ENCODE measurements at places on chromosomes 13 and 19.

DNA sequence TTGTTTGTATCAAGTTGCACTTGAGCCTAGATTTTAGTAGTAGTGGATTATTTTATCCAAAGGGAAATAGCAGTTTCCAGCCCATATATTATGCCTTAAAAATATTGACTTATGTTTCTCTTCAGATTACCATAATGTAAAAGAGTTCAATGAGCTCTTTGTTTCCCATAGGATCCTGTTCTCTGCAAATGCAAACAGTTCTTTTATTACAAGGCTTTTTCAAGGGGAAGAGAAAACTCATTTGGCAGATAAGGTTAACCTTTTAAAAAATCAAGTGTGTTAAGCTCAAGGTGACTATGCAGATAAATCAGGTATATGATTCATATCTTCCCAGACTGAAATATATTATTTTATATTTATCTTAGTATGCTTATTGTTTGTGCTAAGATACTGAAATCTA, 961.2 kb upstream of the SPRY2 start:
- no peak for DNase-seq

- no peak for DNase-seq
Observed at GRCh38 chr13:29859971-29860370, 9.6 kb upstream of the UBL3 start.

DNA sequence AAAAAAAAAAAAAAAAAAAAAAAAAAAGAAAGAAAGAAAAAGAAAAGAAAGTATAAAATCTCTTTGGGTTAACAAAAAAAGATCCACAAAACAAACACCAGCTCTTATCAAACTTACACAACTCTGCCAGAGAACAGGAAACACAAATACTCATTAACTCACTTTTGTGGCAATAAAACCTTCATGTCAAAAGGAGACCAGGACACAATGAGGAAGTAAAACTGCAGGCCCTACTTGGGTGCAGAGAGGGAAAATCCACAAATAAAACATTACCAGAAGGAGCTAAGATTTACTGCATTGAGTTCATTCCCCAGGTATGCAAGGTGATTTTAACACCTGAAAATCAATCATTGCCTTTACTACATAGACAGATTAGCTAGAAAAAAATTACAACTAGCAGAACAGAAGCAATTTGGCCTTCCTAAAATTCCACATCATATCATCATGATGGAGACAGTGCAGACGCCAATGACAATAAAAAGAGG, 9.6 kb upstream of the CEACAM5 start:
- DNase-seq, result no peak

GRCh38 chr19:41249707-41250423, 14.3 kb upstream of the HNRNPUL1 start:
- DNase-seq, result no peak

DNA sequence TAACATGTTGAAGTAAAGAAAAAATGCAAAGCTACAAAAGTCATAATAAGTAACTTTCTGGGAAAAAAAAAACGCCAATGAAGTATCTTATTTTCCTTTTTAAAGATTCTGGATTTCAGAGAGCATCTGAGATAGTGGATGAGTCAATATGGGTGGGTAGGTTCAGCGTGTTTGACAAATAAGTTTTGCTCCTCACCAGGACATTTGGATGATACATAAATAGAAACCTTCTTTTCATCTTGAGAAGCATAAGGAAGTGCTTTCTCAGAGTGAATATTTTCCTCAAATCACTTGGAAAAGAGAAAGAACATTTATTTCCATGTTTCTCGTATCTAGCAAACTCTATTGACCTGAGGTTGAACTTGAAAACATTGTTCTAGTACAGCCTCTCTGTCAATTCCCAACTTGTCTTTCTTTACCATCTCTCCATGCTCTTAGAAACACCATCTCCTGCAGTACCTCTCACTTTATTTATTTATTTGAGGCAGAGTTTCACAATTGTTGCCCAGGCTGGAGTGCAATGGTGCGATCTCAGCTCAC, 463.2 kb downstream of the KLF5 start:
- no peak for DNase-seq

DNA sequence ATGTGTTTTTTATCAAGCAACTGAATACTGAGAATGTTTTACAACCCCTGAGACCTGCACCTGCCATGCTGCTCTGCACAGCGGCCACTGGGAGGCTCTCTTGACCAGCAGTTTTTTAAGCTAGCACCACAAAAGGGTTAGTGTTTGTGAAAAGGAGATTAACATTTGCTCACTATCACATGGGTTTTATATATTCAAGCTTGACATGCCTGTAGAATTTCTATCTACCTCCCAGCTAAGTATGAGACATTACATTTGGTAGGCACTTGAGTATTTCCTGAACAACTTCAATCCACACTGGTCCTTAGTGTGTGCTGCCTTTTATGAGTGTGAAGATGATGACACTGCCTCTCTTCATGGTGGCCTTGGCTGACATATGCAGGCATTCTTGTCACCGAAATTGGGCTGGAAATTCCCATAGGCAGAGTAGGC, 1238.9 kb downstream of the UQCRFS1 start:
- DNase-seq, result peak; percentile 15

DNA sequence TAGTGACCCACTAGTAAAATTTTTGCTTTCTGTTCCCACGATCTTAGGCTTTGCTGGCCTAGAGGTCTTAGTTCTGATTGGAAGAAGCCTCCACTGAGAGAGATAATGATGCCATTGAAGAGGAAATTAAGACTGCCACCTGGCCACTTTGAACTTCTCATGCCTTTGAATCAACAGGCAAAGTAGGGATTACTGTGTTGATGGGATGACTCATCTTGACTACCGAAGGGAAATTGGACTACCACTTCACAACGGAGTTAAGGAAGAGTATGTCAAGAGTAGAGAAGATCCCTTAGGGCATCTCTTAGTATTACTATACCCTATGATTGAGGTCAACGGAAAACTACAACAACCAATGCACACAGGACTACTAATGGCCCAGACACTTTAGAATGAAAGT, 12.7 kb upstream of the FREM2 start:
- no peak for DNase-seq

DNA sequence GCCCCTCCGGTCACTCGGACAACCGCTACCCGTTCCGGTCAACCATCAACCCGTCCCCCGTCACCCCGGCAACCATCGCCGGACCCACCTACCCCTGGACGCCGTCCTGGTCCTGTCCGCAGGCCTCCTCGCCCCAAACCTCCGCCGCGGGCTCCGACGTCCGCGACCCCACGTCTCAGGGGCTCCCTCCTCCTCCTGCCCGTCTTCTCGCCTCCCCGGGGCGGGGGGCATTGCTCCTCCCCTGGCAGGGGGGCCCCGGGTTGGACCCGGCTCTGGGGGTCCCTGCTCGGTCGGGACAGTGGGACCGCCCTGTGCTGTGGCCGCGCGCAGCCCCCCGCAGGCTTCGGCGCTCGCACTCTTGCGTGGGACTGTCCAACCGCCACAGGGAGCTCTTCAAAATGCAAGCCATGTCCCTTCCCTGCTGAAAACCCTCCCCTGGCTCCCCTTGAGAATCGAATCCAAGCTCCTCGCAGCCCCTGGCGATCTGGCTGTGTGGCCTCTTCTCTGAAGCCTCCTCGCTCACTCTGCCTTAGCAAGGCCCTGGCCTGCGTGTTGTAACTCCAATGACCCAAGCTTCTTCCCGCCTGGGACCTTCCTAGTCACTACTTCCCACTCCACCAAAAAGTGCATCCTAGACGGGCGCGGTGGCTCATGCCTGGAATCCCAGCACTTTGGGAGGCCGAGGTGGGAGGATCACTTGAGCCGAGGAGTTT, 8.4 kb downstream of the EPHX3 start:
- DNase-seq, result peak; percentile 43

GRCh38 chr13:34070006-34070405, 252.1 kb downstream of the RFC3 start:
- no peak for DNase-seq

- DNase-seq, result no peak
Observed at GRCh38 chr13:52348983-52349780, 56.8 kb downstream of the THSD1 start.

DNA sequence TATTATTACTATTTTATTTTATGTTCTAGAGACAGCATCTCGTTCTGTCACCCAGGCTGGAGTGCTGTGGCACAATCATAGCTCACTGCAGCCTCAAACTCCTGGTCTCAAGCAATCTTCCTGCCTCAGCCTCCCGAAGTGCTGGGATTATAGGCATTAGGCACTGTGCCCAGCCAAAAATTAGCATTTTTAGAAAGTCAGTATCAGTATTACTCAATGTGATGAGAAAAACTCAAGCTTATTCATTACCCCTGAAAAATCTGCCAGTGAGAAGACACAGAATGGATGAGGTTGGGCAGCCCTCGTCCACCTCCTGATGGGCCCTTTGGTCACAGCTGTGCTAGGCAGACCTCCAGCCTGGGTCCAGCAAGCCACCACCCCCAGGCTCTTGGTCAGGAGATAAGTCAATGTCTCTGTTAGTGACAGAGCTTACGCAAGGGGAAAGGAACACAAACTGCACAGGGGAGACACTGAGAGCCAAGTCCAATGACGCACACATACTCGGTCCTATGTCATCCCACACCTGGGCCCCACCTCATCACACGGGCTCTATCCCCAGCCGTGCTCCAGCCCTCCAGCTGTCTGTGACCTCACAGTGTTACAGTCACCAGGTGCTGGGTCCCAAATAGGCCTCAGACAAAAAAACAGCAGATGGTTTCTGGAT, 19.8 kb downstream of the PEPD start:
- DNase-seq, result no peak

GRCh38 chr19:6185093-6185834, 49.8 kb downstream of the ACSBG2 start:
- DNase-seq, result no peak

GRCh38 chr13:112928972-112929782, 39.8 kb upstream of the MCF2L start:
- no peak for DNase-seq

- DNase-seq, result no peak
Observed at GRCh38 chr13:110319774-110320509, 12.9 kb downstream of the COL4A2 start.

DNA sequence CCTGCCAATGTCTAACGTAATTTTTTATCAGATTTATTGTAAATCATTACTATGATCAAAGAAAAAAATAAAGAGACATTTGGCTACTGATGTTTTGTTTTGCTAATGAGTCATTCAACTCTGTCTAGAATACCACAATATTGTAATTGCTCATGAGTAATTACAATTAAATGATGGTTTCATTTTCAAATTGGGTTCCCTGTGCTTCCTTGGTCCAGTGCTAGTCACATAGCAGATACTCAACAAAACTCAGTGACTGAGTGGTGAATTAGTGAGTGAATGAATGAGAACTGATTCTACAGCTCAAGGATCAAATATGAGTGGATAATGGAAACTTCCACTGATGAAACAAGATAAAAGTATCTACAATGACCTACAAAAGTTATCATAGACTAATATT, 304.7 kb downstream of the POU4F1 start:
- no peak for DNase-seq

DNA sequence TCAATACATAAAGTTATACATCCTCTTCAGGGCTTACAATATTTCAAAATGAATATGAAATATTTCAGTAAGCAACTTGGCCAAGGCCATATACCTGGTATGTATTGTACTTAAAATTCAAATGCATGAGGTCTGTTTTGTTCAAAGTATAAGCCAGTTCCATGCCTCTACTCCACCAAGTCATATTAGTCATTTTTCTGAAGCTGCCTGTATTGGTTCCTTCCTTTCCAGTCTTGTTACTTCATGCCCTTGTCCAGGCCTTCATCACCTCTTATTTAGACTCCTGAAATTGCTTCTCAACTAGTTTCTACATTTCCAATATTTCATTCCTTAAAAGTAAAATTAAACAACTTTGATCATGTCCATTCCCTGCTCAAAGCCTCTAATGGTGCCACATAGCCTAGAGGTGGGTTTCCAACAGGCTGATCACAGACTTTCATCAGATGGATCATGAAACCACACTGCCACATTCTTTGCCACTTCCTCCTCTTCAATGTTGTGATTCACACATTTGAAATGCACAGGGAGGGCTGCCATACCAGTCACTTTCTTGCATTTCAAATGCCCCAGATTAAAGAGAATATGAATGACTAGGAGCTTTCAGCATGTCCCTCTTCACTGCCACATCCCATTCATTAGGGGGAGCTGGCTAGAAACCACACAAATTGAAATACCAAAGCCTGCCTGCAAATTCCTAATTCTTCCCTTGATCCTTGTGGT, 424.1 kb upstream of the DACH1 start:
- no peak for DNase-seq

- DNase-seq, result no peak
Observed at GRCh38 chr13:48344264-48344663, 40.7 kb downstream of the RB1 start.

- no peak for DNase-seq
Observed at GRCh38 chr13:36814465-36814864, 4.6 kb upstream of the RFXAP start.

DNA sequence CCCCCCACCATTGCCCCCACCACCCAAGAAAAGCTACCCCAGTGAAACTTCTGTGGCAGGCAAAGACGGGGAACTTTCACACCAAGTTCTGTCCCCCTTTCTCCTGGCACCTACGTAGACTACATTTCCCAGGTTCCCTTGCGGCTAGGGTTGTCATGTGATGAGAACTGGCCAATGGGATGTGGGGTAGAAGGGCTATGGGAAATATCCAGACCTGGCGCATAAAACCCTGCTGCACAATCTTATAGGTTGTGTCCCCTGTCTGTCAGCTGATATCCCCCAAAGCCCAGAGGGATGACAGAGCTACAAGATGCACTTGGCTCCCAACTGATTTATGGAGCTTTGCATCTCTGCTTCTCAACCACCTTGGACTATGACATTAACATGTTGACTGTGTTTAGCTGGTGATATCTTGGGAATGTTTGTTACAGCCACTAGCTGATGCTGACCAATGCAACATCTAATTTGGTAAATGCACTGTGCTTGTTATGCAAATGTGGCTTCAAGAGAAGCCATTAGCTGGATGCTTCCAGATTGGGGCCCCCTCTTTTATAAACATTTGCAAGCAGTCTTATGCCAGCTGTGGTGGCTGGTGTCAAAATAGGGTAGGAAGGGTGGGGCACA, 6.1 kb downstream of the SH2D3A start:
- no peak for DNase-seq

GRCh38 chr19:20167651-20168122, 673 bp downstream of the ZNF486 start:
- no peak for DNase-seq

DNA sequence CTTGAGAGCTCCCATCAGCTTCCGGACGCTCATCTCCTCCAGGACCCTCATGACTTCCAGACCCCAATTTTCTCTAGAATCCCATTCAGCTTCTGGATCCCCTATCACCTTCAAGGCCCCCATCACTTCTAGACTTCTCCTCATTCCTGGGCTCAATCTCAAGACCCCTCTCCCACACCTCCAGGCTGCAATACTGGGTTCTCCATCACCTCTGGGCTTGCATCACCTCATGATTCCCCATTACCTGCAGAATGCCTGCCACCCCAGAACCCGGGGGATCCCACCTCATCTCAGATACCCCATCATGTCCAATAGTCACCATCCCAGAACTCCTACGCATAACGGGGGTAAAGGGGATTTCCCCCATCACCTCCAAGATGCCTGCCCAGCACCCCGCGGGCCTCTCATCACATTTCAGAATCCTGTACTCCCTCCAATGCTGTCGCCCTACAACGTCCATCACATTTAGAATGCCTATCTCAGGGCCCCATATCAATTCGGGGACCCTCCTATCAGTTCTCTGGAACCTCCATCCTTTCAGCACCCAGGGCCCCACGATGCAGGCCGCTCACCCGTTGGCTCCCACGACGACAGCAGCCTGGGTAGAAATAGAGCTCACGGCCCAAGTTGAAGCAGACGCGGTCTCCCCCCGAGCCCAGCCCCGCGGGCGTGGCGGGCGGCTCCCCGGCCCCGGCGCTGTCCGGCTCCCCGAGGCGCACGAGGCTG, 738 bp downstream of the DMWD start:
- DNase-seq, result no peak

- DNase-seq, result no peak
Observed at GRCh38 chr13:91894316-91894715, 495.9 kb downstream of the GPC5 start.
